Left renal cortex interstitium (tissue), 4 donors: ENCODE measurements at places on chromosomes 11 and 22. TPM values are rescaled to one million over a fixed set of nuclear protein-coding genes. Genes with fewer than 3 reads are reported as not detected.

GRCh38 chr11:64998141-64998540, 1.4 kb upstream of the BATF2 start:
- no peak for DNase-seq

GRCh38 chr11:8227156-8228152, 36.2 kb downstream of the LMO1 start:
- DNase-seq: no peak

PATE2 gene
- polyA plus RNA-seq: 0.27 TPM

INS gene
- polyA plus RNA-seq: not detected

OR6A2 gene
- 0.03 TPM for polyA plus RNA-seq

DNA sequence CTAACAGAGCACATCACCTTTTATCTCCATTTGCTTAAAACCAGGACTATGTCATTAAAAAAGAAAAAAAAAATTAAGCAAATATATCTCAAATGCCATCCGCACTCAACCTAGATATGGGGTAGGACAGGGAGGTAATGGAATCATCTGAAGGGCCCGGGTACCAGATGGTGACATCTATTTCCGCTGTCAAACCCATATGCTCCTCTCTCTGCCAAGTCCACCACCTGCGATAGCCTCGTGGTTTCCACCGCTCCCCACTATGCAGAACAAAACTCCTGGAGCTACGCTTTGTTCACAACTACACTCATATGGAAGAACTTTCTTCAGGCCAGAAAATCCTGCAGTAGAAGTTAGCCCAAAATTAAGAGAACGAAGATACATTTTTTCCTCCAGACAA, 31.4 kb downstream of the FEZ1 start:
- no peak for DNase-seq

CDKN1C gene
- 125 TPM for polyA plus RNA-seq

GRCh38 chr11:130192845-130193267, 33.3 kb downstream of the ST14 start:
- no peak for DNase-seq

DNA sequence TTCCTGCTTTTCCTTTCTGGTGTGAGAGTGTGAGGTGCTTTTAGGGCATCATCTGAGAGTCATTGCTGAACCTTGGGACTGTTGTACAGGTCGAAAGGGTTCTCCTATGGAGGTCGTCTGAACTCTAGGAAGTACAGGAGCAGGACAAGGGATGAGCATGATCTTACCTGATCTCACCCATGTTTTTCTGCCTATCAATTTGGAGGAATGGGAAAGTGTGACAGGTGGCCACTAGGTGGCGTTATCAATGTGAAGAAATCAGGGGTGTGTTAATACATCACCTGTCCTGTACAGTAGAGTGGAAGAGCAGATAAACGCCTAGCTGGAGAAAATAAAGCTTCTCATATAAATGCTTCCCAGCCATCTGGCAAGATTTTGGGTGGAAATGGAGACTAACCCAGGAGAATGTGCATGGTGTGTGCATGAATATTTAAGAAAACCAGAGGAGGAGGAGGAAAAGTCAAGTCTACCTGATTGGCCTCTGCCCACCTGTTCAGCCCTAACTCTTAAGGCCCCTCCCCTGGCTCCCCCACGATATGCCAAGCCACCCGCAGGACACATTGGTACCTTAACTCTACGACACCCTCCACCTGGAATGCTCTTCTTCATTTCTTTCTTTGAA, 72.0 kb upstream of the NARS2 start:
- no peak for DNase-seq

DNA sequence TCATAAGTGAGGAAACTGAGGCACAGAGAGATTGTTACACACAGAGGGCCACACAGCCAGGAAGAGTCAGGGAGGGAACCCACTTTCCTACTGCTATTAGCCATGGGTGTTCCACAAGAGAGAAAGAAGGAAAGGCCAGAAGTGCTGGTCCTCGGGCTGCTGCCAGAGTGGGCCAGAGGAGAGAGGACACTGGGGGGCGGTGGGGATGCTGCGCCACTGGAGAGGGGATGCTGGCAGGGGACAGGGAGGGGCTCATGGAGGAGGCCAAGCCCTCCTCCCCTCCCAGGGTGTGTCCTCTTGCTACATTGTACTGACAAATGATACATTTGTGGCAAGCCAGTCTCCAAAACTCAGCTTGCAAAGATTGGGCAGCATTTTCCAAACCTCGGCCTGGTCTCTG, 9.9 kb downstream of the IL10RA start:
- DNase-seq: no peak

DNA sequence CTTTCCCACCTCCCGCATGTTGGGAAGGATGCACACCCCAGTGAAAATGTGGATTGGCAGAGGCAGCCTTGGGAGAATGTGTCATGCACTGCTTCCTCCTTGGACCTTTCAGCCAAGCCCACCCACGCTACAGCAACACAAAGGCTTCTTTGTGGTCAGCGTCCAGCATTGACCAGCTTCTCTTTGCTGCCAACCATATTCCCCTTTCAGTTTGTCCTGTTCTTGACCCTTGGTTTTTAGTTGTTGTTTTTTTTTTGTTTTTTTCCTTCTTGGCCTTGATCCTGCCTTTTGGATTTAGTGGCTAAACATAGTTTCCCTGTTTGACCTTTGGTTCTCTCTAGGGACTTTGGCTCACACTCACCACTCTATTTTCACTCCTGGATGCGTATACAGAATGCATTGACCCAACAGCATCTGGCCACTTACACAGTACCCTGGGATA, 573.6 kb downstream of the INSC start:
- DNase-seq: no peak

PAMR1 gene
- 3.5 TPM for polyA plus RNA-seq

FGF19 gene
- polyA plus RNA-seq: 0.43 TPM

DNA sequence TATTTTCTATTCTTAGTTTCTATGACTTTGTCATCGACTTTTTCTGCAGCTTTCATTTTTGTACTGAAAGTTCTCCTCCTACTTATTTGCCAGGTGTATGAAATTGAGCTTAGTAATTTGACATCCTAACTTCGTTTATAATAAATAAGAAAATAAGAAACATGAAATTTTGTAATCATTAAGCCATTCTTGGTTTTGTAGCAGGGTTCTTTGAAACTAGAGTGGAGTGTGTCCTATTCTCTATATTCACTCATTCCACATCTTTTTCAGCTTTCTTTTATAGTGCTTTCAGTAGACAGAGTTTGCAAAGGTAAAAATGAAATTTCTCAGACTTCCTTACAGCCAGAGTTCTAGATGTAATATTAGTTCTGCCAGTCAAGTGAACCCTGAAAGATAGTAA, 47.8 kb downstream of the FANCF start:
- no peak for DNase-seq

CEND1 gene
- 1.1 TPM for polyA plus RNA-seq

HPX gene
- 1.7 TPM for polyA plus RNA-seq

DNA sequence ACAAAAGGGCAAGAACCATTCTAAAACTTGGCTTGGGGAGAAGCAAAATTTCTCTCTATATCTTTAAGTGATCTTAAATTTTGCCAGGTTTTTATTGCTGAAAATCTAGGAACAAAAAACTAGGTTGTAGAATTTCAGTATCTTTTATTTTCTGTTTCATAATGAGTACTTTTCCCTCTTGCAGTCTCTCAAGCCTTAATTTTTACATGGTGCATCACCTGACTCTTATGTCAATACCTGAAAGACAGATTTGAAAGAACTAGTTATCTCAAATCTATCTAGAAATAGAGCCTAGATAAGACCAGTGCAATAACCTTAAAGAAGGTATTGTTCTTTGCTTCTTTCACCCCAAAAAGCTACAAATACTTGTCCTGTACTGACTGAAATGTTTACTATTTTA, 122.1 kb downstream of the TRIM44 start:
- DNase-seq: no peak

DNA sequence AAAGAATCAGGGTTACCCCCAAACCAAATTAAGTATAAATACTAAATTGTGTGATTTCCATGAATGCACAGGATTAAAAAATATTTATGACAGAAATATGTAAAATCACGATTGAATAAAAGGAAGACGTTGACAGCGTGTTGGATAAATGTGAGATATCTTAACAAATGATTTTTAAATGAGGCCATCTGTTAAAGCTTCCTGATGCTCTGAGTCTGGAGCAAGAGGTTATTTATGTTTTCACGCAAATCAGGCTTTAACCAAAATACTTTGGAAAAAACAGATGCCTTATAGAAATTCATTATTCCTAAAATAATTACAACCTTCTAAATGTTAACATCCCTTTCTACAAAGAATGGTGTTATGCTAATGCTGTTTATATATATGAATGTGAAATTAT, 123.3 kb downstream of the PAX6 start:
- no peak for DNase-seq

DNA sequence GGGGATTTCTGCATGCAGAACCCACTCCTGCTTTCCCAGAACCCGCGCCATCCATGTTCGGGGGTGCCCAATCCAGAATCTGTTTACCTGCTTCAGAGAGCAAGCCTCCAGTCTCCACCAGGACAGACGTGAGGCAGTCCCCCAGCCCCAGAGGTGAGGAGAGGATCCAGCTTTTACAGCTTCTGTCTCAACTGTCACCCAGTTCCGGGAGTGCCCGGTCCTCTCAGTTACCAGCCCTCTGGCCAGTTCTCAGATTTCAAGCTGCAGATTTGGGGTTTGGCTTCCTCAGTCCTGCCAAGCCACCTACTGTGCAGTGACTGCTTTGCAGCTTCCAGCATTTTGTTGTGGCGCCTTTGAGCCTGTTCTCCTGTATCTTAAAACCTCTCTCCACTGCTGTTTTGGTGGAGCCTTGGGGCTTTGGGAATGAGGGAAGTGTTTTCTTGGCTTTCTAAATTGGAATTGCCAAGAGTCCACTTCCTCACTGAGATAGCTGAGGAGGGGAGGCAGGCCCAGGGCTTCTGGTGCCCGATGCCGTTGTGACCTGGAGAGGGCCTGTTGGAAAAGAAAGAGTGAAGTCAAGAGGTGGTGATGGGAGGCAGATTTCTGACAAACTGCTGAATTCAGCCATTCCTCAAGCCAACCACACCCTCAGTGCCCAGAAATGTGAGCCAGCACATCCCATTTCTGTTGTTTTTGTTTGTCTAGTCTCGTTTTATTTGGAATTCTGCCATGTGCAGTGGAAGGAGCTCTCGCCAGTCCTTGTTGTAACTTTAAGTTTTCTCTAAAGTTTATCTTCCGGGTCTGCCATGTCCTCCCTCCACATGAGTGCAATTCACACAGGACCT, 513.4 kb downstream of the TBC1D22A start:
- no peak for DNase-seq

GRCh38 chr11:117908959-117909610, 20.1 kb downstream of the TMPRSS13 start:
- DNase-seq: no peak

DNA sequence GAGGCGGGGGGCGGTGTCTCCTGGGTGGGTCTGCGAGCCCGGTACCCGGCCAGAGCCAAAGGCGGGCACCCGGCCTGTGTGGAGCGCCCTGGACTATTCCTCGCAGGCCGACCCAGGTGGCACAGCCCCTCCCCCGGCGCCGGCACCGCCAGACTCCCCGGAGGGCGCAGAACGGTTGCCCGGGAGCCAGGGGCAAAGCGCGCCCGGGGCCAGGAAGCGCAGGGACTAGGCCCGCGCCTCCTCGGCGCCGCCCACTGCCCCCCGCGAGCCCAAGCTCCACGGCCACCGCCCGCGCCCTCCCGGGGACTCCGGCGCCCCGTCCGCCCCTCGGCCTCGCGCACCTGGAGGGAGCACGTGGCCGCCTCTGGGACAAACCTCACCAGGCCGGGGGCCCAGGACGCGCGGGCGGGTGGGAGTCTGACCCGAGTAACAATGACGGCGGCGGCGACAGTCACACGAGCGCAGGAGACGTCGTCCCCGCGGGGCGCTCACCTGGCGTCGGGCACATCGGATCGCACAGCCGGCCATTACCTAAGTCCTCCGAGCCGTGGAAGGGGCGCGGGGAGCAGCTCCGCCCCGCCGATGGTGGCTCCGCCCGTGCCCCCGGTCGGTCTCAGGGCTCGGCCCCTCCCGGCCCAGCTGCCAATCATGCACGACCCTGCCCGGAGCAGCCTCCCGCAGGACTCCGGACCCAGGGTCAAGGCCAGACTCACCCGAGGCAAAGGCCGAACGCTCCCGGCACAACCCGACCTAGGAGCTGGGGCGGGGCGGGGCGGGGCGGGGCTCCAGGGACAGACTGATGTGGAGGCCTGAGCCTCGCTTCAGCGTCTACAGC, 7.4 kb downstream of the PLXNB2 start:
- DNase-seq: no peak

ARHGAP20 gene
- 5.2 TPM for polyA plus RNA-seq

MYOD1 gene
- polyA plus RNA-seq: not detected

DNA sequence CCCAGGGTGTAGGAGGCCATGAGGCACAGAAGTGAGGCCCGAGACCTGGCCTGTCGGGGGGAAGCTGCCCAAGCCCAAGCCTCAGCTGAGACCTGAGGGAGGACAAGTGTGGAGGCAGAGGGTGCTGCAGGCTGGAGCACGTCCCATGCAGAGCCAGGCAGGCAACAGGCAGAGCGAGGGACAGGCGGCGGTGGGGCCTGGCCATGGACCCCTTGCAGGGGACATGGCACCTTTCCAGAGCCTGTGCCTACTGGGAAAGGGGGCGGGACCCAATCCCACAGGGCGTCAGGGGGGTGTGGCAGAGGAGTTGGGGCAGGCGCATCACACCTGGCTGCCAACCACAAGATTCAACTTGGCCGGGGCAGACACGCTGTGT, 4.3 kb downstream of the TNNI2 start:
- DNase-seq: no peak

DNA sequence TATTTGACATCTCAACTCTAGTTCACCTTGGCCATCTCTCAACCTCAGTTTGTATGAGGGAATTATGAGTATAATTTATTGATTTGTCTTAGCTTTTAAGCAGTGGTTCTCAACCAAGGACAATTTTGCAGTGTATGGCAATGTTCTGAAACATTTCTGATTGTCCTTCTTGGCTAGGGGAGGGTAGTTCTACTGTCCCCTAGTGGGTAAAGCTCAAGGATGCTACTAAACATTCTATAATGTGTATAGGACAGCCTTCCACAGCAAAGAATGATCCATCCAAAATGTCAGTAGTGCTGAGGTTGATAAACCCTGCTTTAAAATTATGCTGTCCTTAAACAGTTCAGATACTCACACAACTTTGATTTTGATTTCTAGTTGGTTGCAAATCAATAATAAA, 78.1 kb upstream of the ALKBH3 start:
- DNase-seq: no peak

GNG3 gene
- polyA plus RNA-seq: 1.4 TPM

PKDREJ gene
- 0.22 TPM for polyA plus RNA-seq

GRCh38 chr11:64760759-64761420, 1.1 kb upstream of the PYGM start:
- no peak for DNase-seq

- DNase-seq: no peak
Observed at GRCh38 chr22:24145446-24146193, 35.7 kb upstream of the SUSD2 start.

GRCh38 chr22:20865331-20865730, 6.5 kb downstream of the SNAP29 start:
- DNase-seq: no peak

CASP1 gene
- 6.9 TPM for polyA plus RNA-seq

MS4A12 gene
- polyA plus RNA-seq: not detected
